ENCODE measurements at places on chromosomes 16 and 17.
A peak's percentile ranks its signal among the peaks of the same experiment; 100 is the strongest.

- no peak for DNase-seq
Observed at GRCh38 chr17:27586203-27586721, 44.7 kb upstream of the LGALS9 start.

- DNase-seq = peak; percentile 61
Observed at GRCh38 chr17:15944759-15945526, at the start of gene ADORA2B. Gene ADORA2B (plus strand): TSS chr17:15945130. CDS start chr17:15945249, 119 bp downstream.

- no peak for DNase-seq
Observed at GRCh38 chr17:76775021-76775600, 37.2 kb downstream of the MFSD11 start.

DNA sequence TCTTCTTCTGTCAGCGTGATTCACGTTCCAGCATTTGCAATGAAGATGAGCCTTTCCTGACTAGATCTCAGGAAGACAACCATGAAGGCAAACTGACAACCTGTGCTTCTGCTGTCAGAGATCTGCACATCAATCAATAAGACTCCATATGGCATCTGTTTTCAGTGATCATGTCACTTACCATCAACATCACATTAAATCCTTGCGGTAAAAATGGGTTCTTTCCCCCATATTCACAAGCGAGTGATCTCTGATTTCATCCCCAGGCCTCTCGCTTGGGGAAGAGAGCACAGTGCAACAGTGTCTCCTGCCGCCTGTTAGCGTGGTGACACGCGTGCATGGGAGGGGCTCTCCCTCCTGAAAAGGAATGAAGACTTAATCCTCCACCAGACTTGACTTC is 11.1 kb downstream of the NACA2 start:
- DNase-seq = no peak

DNA sequence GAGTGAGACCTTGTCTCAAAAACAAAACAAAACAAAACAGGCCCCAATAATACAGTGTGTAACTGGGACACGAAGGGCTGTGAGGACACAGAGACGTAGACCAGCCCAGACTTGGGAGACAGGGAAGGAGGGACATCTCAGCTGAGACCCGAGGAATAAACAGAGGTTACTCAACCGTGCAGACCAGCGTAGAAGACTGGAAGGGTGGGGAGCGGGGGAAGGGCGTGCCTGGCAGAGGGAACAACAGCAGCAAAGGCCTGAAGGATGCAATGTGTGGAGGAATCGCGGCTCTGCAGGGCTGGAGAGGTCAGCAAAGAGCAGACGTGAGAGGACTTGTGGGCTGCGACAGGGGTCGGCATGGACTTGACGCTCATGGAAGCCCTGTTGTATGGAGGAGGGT is 11.6 kb upstream of the CES4A start:
- no peak for DNase-seq

GRCh38 chr16:49366669-49367068 is 6.9 kb upstream of the C16orf78 start:
- no peak for DNase-seq

DNA sequence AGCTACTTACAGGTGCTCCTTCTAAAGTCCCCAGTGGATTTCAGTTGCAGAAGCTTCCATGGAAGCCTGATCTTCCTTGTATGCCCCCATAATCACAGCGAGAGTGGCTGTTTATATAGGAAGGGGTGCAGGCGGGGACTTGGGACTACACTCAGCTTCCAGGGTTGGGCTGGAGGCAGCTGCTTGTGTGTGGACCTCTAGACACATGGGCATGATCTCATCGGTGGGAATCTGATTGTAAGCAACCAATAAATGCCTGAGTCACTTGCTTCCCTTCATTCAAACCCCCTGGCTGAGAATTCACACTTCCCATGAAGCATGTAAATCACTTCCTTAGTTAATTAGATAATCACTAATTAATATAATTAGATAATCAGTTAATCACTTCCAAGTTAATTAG is 1.0 kb upstream of the KRT20 start:
- no peak for DNase-seq

- no peak for DNase-seq
Observed at GRCh38 chr17:27612160-27612770, 18.7 kb upstream of the LGALS9 start.

DNA sequence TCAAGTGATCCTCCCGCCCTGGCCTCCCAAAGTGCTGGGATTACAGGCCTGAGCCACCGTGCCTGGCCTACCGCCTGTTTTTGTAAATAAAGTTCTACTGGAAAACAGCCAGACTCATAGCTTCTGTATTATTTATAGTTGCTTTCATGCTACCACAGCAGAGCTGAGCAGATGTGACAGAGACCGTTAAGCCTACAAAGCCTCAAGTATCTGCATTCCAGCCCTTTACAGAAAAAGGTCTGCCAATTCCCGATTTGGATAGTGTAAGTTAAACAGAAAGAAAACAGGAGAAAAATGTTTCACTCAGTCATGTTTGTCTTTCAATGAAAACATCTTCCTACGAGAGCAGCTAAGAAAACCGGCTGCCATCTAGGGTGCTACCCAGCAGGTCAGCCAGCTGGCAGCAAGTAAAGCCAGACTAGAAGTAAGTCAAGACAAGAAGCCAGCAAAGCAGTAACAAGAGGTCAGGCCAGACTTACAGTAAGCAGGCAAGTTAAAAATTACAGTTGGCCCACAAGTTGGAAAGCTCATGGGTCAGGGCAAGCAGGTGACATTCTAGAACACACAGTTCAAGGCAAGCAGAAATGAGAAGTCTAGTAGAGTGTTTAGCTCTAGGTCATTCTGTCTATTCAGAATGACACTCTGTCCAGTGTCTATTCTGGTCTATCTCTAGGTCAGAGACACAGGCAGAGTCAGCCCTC is 17.7 kb downstream of the NCBP3 start:
- no peak for DNase-seq

GRCh38 chr17:79135628-79136405 is 61.2 kb downstream of the ENGASE start:
- no peak for DNase-seq

DNA sequence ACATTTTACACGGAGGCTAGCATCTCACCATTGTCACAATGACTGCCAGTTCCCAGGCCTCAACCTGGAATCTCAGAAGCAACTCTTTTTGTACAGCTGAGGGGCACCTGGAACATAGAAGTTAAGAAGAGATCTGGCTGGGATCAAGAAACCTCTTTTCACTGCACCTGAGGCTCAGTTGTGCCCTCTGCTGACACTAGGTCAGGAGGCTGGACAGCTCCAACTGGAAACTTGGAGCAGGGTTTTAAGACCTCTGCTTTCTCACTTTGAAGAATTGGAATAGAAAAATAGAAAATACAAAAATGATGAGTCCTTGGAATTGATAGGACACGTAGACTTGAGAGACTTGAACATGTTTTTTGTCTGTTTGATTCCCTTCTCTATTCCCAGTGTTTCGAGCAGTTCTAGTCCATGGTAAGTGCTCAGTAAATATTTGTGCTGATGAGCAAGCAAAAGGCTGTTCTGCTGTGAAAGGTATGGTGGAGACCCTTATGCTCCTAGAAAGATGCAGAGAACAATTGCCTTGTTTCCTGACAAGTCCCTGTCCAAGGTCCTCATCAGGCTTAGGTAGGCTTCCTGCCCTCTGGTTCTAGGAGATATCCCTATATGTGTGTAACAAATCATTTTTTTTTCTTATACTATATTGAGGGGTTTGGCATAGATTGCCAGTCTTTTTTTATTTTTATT is 13.6 kb upstream of the PPM1D start:
- no peak for DNase-seq

GRCh38 chr17:12547831-12548230 is 117.9 kb upstream of the MYOCD start:
- no peak for DNase-seq

GRCh38 chr17:50359005-50359699 is 13.2 kb downstream of the XYLT2 start:
- no peak for DNase-seq

GRCh38 chr17:28253663-28254062 is 65.3 kb upstream of the TMEM97 start:
- DNase-seq = no peak

- no peak for DNase-seq
Observed at GRCh38 chr17:37017404-37017803, 68.7 kb downstream of the AATF start.

DNA sequence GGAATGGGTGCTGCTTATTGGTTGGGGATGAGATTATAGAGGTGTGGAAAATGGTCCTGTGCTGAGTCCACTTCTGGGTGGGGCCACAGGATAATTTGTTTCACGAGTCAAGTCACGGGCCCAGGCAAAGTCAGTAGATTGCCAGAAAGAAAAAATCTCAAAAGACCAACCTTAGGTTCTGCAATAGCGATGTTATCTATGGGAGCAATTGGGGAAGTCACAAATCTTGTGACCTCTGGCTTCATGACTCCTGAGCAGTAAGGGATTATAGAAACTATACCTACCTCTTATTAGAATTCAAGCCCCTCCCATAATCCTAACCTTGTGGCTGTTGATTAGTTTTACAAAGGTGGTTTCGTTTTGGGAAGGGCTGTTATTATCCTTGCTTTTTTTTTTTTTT is 31.4 kb downstream of the WWP2 start:
- DNase-seq = no peak

DNA sequence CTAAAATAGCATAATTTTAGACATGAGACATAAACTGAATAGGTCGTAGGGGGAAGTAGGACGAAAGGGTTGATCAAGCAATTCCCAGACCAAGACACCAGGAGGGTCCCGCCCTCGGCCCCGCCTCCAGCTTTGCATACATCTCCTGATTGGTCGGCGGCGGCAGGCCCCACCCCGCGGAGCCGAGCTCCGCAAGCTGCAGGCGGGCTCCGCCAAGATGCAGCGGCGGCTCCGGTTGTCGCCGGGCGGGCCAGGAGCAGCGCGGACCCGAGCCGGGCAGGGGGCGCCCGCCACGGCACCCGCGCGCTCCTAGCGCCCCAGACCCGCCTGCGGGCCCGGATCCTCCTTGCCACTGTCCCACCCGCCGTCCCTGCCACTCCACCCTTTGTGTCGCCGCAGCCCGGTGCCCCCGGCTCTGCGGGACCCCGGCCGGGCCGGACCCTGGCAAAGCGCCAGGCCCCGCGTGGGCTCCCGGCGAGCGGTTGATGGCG is at the start of gene CDR2L:
Gene CDR2L, plus strand, starts transcription at position 215 of the 491 bp plus-strand sequence. CDS start 412 bp downstream, outside the sequence.
- peak; percentile 70 for DNase-seq

- DNase-seq = no peak
Observed at GRCh38 chr17:71870546-71870862, 250.3 kb upstream of the SOX9 start.

DNA sequence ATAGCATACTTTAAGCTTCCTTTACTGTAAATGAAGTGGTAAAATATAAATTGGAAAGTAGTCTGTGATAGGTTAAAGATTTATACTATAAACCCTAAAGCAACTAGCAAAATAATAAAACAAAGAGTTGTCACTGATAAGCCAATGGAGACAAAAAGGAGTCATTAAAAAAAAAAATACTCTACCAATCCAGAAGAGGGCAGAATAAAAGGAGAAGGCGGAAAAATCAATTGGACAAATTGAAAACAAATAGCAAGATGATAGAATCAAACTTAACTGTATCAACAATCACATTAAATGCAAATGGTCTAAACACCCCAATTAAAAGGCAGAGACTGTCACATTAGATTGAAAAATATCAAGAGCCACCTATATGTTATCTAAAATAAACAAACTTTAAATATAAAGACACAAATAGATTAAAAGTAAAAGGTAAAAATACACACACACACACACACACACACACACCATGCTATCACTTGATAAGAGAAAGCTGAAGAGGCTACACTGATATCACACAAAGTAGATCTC is 71.8 kb downstream of the CACNG1 start:
- DNase-seq = no peak

- DNase-seq = no peak
Observed at GRCh38 chr17:41544491-41544892, 16.4 kb upstream of the KRT19 start.

DNA sequence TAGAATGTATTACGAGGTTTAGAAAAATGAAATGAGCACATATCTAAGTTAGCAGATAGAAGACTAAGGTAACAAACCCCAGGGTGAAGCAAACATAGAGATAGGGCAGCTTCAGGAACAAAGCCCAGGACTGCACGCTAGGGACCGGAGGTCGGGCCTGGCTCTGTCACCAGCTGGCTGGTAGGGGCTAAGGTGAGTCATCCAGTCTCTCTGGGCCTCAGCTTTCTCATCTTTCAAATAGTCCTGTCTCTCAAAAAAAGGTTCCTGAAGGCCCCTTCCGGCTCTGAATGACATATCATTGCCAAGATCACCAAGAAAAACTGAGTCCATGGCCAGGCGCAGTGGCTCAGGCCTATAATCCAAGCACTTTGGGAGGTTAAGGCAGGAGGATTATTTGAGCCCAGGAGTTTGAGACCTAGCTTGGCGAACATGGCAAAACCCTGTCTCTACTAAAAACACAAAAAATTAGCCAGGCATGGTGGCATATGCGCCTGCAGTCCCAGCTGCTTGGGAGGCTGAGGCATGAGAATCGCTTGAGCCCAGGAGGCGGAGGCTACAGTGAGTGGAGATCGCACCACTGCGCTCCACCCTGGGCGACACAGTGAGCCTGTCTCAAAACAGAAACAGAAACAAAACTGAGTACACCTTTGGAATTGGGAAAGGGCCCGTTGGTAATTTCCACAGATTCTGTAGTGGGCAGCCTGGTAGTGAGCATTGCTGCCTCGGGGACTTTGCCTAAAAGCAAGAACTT is 26.0 kb downstream of the PKD1L3 start:
- no peak for DNase-seq

DNA sequence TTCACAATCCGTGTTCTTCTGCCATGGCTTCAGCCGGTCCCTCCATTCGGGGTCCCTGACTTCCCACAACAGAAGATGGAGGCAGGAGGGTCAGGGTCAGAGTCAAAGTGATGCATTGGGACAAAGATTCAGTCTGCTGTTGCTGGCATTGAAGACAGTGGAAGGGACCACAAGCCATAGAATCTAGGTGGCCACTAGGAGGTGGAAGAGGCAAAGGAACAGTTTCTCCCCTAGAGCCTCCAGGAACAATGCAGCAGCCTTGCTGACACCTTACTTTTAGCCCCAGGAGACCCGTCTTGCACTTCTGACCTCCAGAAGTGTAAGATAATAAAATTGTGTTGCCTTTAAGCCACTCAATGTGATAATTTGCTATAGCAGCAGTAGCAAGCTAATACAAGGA is 55.9 kb downstream of the MFSD11 start:
- no peak for DNase-seq

DNA sequence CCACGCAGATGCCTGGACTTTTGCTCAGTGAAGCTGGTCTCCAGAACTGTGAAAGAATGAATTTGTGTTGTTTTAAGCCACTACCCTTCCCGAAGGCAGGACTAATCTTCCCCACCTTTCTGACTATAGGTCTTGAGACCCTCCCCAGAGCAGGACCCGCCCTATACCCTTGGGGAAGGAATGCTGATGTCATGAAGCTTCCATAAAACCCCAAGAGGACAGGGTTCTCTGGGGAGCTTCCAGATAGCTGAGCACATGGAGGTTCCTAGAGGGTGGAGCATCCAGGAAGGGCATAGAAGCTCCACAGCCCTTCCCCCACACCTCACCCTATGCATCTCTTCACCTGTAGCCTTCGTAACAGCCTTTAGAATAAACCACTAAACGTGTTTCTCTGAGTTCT is 287.8 kb downstream of the SOX9 start:
- DNase-seq = no peak

GRCh38 chr16:84999200-84999599 is 12.1 kb downstream of the ZDHHC7 start:
- no peak for DNase-seq
